Hippocampal formation (tissue), 2 donors: ENCODE measurements at places on chromosomes 5 and 9.

DNA sequence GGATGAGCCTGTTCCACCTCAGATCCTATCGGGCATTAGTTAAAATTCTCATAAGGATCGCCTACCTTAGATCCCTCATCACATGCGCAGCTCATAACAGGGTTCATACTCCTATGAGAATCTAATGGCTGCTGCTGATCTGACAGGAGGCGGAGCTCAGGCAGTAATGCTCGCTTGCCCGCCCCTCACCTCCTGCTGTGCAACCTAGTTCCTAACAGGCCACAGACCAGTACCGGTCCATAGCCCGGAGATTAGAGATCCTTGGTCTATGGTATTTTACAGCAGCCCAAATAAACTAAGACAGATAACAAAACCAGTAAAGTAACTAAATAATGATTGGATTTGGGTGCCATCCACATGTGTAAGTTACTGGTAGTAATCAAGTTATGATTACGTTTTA lies 17.5 kb downstream of the GOLPH3 start:
- DNase-seq, result no peak

GRCh38 chr5:142322747-142323479 lies 1.9 kb downstream of the SPRY4 start:
- no peak for DNase-seq

DNA sequence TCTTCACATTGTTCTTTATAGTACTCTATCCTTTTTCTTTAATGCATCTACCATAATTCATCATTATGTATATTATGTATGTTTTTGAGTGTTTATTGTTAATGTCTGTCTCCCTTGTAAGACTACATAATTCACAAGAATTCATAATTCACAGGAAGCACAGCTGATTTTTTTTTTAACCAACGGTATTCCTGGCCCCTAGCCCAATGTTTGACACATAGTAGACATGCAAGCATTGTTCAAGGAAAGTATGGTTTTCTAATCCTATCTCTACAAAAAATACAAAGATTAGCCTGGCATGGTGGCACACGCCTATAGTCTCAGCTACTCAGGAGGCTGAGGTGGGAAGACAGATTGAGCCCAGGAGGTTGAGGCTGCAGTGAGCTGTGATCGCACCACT lies 160.6 kb downstream of the PPP2R2B start:
- no peak for DNase-seq

GRCh38 chr9:135083831-135084230 lies 3.6 kb upstream of the OLFM1 start:
- no peak for DNase-seq
